Glomerular endothelial cell (primary cell): ENCODE measurements at places on chromosomes 12 and 14. TPM values are rescaled to one million over a fixed set of nuclear protein-coding genes. Genes with fewer than 3 reads are reported as not detected.

The CLEC9A gene
- not detected in 2 replicates for total RNA-seq

The FGF6 gene
- not detected in 2 replicates for total RNA-seq

The SLC6A15 gene
- total RNA-seq: 2.4 and 10.0 TPM in 2 replicates

The LRRIQ1 gene
- 0.78 and 0.88 TPM in 2 replicates for total RNA-seq

The ANKRD9 gene
- 44.9 and 47.6 TPM in 2 replicates for total RNA-seq

The GALNT16 gene
- 0.70 and 1.3 TPM in 2 replicates for total RNA-seq

The LRP1 gene
- 12.4 and 21.4 TPM in 2 replicates for total RNA-seq

The TCL1A gene
- not detected in 2 replicates for total RNA-seq

The FBRSL1 gene
- 13.9 and 24.0 TPM in 2 replicates for total RNA-seq

The SCFD1 gene
- 38.7 and 45.0 TPM in 2 replicates for total RNA-seq

The NEUROD4 gene
- total RNA-seq: not detected in 2 replicates

The KRT6A gene
- not detected in 2 replicates for total RNA-seq

DNA sequence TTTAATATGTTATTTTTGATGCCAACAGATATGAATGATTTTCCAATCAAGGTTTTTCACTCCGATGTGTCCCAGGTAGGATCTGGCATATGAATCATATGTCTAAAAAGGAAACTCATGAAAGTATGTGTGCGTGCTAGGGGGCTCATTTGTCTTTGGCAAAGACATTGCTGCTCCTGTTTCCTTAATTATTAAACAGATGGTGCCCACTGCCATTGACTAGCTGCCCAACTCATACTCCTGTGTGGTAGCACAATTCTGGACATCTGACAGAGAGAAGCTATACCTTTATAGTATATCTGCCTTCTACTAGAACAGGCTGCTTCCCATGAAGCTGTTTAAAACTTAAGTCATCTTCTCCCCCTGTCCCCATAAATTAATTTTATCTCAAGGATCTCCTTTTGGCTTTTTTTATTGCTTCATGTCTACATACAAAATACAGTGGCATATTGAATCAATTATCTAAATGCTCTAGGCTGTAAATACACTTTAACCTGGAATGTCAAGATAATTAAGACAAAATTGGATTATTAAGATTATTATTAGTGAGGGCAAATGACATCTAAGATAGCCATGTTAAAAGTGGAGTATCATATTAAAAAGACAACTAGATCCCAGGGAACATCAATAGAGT is 1.4 kb upstream of the PDE3A start:
- no peak for DNase-seq

GRCh38 chr12:106022568-106023012 is 116.2 kb downstream of the NUAK1 start:
- DNase-seq: no peak

GRCh38 chr12:125650587-125650986 is 585.4 kb downstream of the AACS start:
- DNase-seq: no peak

DNA sequence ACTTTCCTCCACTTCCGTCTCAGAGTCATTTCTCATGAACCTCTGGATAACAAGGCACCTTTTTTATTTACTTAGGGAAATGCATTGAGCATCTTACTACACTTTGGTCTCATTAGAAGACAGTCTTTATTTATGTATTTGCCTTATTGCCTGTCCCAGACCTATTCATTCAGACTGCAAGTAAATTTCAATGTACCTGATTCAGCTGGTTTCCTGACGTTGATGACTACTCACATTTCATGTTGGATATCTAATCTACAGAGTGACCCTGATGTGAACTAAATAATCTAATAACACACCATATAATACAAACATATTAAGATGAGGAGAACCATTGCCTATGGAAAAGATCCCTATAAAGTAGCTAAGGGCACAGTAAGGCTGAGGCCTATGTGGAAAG is 267.7 kb downstream of the SLC6A15 start:
- DNase-seq: no peak

DNA sequence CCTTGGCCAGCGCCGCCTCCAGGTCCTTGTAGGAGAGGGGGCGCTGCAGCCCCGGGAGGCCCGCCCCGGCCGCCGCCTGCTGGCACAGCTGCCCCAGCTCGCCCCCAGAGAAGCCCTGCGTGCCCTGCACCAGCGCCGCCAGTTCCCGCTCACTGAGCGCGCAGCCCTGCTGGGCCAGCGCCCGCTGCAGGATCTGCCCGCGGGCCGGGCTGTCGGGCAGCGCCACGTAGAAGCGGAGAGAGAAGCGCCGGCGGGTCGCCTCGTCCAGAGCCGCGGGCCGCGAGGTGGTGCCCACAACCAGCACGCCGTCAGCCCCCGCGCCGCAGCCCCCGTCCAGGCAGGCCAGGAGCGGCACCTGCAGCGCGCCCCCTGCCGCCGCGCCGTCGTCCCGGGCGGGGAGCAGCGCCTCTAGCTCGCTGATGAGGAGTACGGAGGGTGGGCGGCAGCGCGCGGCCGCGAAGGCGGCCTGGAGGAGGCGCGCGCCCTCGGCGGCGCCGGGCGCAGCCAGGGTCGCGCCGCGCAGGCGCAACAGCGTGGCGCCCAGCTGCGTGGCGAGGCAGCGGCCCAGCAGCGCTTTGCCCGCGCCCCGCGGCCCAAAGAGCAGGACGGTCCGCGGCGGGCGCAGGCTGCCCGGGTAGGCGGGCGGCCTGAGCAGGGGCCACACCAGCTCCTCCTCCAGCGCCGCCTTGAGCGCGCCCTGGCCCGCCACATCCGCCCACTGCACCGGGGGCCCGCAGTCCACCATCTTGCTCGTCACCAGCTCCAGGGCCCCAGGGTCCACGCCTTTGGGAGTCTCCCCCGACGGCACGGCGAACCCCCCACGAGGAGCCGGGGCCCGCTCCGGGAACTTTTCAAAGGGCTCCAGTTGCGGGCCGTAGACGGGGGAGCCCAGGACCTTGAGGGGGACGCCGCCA is 27.7 kb downstream of the FIGNL2 start:
- DNase-seq: no peak

DNA sequence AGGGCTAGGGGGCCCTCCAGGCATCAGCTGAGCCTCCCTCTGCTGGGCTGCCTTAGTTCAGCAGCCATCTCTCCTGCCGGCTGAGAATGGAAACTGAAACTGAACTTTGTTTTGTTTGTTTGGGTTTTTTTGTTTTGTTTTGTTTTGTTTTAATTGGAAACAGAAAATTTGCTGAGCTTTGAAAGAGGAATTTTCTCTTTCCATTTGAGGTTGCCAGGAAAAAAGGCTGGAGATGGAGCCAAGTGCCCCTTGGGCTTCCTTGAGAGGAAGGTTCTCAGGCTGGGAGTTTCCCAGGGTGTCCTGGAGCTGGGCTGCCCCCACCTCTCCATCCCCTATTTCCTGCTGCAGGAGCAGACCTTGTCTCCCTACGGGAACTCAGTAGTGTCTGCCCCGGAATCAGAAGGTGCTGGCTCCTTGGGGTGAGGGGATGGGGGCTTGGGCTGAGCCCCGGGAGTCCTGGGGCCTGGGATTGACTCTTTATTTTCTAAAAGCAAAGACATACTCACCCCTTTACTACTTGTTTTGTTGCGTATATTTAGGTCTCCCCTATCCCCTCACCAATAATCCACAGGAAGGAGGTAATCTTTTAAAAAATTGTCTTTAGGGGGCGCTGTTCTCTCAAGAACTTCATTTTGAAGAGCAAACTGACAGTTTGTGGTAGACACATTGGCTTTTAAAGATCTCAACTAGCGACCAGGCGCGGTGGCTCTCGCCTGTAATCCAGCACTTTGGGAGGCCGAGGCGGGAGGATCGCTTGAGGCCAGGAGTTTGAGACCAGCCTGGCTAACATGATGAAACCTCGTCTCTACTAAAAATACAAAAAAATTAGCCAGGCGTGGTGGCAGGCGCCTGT is 21.3 kb upstream of the OASL start:
- DNase-seq: peak; percentile 47

- DNase-seq: no peak
These were observed 53.2 kb downstream of the ATG2B start for GRCh38 chr14:96309896-96310330.

DNA sequence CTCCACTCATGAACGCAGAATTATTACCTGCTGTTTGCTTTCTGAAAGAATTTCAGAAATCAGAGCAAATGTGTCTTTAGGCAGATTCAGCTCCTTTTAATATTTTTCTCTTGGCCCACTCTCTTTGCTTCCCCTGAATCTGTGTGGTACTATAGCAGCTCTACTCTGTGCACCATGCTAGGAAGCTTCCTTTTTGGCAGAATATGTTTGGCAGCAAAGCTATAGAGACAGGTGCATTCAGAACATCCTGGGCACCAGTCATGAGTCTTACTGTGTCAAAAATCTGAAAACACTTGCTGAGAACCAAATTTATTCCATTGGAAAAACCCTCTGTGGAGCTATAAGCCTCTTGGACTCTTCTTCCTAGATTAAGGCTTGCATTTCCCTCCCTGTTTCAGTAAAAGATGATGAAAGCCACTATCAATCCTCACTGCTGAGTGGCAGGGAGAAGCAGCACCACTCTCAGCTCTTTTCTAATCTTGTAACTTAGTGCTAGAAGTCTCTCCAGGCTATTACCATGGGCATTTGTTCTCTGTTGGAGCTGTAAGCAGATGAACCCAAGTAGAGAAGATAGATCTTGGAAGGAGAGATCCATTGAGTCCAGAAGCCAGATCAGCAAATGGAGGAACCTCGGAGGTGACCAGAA is 18.2 kb downstream of the CIPC start:
- no peak for DNase-seq

DNA sequence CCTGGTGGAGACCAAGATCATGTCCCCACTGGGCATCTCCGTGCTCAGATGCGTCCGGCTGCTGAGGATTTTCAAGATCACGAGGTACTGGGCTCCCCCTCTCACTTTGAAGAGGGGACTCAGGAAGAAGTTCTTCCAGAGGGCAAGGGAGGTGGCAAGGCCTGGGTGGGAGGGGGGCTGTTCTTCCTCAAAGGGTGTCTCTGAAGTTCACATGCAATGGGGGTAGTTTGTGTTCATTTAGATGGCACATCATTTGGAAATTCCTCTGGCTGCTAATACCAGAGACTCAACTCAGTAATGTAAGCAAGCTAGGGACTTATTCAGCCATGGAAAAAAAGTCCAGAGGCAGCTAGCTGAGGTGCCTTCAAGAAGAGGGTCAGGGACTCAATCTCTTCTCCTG is 227.1 kb upstream of the FKBP4 start:
- DNase-seq: no peak

DNA sequence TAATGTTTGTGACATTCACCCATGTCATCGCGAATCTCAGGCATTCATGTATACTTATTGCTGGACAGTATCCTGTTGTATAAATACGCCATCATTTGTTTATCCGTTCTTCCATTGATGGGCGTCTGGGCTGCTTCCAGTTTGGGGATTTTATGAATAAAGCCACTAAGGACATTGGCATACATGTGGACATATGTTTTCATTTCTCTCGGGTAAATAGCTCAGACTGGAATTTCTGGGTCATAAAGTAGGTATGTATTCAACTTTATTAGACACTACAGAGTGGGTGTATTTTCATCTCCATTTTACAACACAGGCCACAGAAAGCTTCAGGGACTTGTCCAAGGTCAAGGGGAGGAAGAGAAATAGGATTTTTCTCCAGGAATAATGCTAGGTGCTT is 48.9 kb downstream of the HRK start:
- DNase-seq: no peak

- no peak for DNase-seq
These were observed 6.2 kb upstream of the CPNE8 start for GRCh38 chr12:38911611-38912010.

- no peak for DNase-seq
These were observed 65.7 kb downstream of the STAB2 start for GRCh38 chr12:103652808-103653207.

DNA sequence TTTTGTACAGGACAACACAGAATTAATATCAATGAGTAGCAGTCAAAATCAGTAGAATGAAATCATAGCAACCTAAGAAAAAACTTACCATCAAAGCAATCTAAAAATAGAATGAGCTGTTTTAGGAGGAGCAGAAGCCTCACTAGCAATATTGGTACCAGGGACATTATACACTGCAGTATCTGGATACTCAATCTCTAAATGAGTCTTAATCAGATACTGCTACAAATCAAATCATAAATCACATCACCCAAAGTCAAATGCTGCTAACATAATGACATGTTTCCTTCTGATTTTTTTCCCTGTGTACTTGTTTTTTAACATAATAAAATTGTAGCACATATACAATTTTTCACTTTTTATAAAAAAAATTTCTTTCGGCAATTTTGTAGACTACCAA is 8.0 kb downstream of the RPS29 start:
- DNase-seq: no peak

DNA sequence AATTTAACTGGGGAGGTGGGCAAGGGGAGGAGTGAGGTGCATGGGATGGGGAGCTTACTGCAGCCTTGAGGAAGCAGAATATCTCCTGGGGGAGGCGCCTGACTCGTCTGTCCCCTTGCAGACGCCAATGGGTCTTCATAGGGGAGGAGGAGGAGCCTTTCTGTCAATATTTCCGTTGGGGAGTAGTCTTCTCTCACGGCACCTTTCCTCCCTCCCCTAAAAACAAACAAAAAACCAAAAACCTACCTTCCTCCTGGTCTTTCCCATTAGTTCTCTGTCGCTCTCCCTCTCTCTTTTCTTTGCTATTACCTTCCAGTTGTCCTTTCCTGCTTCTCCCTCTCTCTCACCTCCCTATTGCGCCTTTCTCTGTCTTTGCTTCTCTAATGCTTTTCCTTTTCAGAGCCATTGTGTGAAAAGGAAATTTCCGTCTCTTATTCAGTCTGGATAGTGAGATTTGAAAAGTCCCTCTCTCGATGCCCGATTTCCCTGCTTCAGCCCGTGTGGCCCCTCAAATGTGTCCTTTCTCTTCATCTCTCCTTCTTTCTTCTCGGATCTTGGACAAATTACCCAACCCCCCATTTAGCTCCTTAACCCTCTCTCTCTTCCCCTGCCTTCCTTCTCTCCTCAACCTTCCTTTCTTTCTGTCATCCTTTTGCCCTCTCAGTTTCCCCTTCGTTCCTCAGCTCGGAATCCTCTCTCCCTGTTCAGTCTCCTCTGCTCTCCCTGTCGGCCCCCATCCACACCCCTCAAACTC is 5.9 kb downstream of the GPR84 start:
- no peak for DNase-seq

DNA sequence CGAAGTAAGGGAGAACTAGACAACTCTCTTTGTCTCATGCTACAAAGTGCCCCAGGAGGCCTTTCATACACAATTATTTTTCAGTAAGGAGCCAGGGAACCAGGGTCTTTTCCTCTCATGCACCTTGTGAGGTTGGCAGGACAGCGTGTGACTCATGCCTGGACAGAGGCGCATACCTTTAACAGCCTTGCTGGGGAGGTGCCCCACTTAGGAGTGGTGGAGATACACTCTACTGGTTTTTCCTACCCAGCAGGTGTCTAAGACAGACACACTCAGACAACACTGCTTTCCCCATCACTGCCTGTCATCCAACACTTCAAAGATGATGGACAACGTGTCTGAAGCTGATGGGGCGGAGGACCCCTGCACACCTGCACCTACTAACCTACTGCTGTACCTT is 49.1 kb downstream of the B4GALNT3 start:
- no peak for DNase-seq

DNA sequence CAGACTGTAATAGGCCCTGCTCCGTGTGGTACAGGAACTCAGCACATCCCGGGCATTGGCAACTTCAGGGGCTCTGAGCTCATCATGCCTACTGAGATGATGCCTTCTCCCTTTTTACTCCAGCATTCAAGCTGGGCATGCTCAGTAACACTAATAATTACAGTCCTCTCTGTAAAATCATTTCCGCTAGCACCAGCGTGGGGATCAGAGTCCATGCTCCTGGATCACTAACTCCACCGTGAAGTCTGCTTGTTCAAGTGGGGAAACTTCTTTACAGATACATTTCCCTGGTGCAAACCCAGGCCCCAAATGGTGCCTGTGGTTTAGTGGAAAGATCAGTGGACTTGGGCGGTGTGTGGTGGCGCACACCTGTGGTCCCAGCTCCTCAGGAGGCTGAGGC is 16.7 kb downstream of the CLSTN3 start:
- no peak for DNase-seq

- DNase-seq: no peak
These were observed 139.5 kb downstream of the SMOC1 start for GRCh38 chr14:70018713-70019211.
